ENCODE measurements at places on chromosomes 6 and 20.

GRCh38 chr6:90689172-90689571 lies 102.3 kb upstream of the MAP3K7 start:
- DNase-seq = no peak

- DNase-seq = no peak
Measured at GRCh38 chr6:12968839-12969558, 252.4 kb downstream of the PHACTR1 start.

- no peak for DNase-seq
Measured at GRCh38 chr6:113655761-113656160, 201.4 kb upstream of the MARCKS start.

GRCh38 chr20:31722257-31723068 lies at the start of gene BCL2L1:
BCL2L1 (minus strand) TSS chr20:31722868; CDS start chr20:31722218, 650 bp downstream.
- peak; percentile 73 for DNase-seq

DNA sequence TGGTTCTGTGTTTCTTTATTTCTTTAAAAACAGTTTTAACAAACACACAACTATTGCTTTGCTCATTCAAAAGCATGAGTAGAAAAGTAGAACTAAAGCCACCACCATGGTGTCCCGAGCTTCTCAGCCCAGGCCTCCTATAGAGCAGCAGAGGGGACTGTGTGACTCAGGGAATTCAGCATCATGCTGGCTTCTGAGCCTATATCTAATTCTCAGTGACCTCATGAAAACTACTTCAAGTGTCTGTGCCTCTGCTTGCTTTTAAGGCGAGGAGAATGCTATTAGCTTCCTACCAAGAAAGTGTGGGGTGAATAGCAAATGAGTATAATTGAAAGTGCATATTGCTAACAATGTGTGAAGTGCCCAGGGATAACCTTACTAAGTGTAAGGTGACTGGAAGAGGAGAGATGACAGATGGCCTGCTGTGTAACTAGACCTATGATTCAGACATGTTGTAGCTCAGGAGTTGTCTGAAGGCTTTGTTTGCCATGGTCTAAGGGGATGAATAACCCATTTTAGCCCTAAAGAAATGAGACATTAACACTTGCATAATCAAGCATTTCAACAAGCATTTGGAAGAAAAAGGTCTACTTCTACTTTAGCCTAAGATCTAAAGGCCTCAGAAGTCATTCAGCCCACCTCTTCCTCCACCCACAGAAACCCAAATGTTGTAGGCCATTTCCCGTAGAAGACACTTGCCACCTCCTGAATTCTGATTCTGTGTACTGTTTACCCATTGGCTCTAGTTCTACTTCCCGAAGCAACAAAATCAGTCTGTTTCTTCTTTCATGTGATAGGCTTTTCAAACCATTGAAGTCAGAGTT lies 121.5 kb upstream of the ARG1 start:
- no peak for DNase-seq

GRCh38 chr6:11876934-11877433 lies 98.4 kb upstream of the ADTRP start:
- DNase-seq = no peak

DNA sequence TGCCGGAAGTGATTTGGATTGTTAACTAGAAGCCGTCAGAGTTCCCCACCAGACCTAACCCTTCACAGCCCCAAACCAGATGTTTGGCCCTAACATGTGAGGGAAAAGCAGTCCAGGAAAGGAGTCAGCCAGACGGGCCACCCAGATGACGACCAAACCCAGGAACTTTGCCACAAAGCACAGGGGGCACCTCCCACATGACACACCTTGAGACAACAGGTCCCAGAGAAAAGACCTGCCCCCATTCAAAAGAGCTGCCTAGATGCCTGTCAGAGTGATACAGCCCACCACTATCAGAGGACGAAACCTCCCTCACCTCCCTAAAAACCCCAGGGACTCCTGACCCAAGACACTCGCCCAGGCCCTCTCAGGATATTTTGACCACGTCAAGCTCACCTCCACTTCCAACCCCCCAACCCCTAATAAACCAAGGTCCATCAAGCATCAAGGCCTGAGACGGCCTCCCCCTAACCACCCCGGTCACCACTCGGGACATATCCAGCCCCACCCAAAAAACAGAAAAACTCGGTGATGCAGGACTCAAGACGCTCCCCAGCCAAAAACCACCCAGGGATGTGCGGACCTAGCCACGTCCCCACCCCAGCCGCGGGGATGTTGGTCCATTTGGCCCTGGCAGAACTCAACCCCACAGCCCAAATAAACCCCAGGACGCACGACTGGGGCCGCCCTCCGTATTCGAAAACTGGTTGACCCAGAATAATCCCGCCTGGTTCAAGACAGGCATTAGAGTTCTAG lies 662 bp downstream of the ZNF343 start:
- no peak for DNase-seq

Measured in stimulated activated CD4-positive, alpha-beta T cell treated with anti-CD3 and anti-CD28 coated beads, TNF-alpha, amount 100 ng/mL, for 48 hours (primary cell).